Activated CD4-positive, alpha-beta T cell treated with anti-CD3 and anti-CD28 coated beads, Interleukin-2, amount 10 ng/mL, durations not matched to agents 24 days and 14 days (primary cell): ENCODE measurements at places on chromosomes 12 and 14. TPM values are rescaled to one million over a fixed set of nuclear protein-coding genes. Genes with fewer than 3 reads are reported as not detected.
A peak's percentile ranks its signal among the peaks of the same experiment; 100 is the strongest.

AVPR1A gene
- total RNA-seq: not detected in 2 replicates

PMCH gene
- 6.3 and 8.4 TPM in 2 replicates for total RNA-seq

PLA2G1B gene
- total RNA-seq: not detected in 2 replicates

- no peaks in the 10 kb centered on the region for H3K4me1 ChIP-seq
- H3K4me3 ChIP-seq: no peak overlapping the region
- no peaks in the 10 kb centered on the region for H3K36me3 ChIP-seq
Observed at GRCh38 chr14:94850309-94851211, 80.6 kb upstream of the GSC start.

DNA sequence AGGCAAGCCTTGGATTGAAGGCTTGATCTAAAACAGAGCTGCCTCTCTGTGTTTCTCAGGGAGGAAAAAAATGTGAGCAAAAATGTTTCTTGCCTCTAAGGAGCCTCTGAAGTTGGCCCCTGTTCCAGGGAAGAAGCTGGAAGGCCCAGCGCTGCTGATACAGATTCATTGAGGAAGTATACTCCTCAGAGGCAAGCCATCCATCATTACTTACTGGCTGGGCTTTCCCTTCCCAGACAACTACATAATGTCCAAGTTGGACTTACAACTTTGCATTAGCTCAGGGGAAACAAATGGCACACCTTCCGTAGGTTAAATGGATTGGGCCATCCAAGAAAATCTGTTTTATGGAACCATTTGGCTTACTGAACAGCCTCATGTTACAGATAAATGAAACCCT lies 263.7 kb upstream of the SEL1L start:
- DNase-seq: no peak
- no peaks in the 10 kb centered on the region for H3K36me3 ChIP-seq
- H3K4me1 ChIP-seq: no peaks in the 10 kb centered on the region
- H3K27ac ChIP-seq: no peak overlapping the region
- no peaks in the 10 kb centered on the region for H3K27me3 ChIP-seq

GRCh38 chr12:132686825-132687210 lies 324 bp downstream of the POLE start:
- DNase-seq: no peak
- peak overlapping the region; percentile 85 for H3K4me3 ChIP-seq
- H3K36me3 ChIP-seq: peaks cover 21% of the 10 kb centered on the region
- H3K27ac ChIP-seq: peak overlapping the region; percentile 53

DNA sequence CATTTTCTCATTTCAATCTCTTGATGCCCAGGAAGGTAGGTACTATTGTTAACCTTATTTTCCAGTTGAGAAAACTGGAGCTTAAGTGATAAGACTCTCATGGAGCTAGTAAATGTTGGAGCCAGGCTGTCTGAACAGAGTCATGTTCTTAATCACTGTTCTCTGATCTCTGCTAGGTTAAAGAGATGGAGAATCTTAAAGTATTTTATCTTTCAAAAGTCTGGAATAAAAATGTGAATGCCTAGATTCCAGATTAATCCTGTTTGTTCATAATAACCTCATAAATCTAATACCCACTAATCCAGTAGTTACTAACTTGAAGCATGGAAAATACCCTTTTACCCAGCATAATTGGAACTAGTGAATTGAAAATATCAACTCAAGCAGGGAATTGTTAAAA lies 341.0 kb upstream of the RGS6 start:
- H3K27me3 ChIP-seq: no peaks in the 10 kb centered on the region
- no peak for DNase-seq
- H3K4me3 ChIP-seq: no peak overlapping the region

DNA sequence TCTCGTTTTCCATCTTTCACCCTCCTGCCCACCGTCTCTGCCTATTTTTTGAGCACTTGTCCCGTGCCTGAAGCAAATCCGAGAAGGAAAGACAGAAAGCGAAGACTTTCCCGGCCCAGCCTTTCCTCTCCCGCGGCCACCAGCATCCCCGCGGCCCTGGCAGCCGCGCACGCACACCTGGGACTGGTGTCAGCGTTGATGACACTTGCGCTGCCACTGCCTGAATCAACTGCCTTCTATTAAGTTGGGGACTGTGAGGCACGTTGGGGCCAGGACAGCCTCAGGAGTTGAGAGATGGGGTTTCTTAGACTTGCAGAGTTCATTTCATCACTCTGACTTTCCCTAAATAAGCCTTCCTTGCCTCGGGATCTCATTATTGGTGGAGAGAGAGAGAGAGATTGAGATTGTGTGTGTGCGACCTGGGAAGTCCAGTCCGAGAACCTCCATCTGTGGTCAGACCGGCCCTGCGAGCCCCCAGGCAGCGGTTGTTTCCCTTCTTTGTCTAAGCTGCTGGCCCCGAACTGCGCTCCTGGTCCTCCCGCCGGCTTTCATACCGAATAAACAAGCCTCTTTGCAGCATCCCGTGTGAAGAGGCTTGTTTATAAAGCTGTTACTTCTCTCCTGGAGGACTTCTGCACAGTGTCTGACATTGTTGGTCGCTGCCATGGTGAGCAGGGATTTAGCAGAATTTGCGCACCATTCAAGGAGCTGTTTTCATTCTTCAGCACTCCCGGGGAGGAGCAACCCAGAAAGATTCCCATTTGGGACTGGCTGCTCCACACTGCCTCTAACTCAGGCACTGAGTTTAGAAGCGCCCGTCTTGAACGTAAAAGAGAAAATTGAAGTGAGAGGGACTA lies 1.5 kb downstream of the PDZRN4 start:
- H3K27me3 ChIP-seq: peaks cover 36% of the 10 kb centered on the region
- no peak overlapping the region for H3K27ac ChIP-seq
- peaks cover 1% of the 10 kb centered on the region for H3K36me3 ChIP-seq
- peaks cover 2% of the 10 kb centered on the region for H3K4me1 ChIP-seq

DNA sequence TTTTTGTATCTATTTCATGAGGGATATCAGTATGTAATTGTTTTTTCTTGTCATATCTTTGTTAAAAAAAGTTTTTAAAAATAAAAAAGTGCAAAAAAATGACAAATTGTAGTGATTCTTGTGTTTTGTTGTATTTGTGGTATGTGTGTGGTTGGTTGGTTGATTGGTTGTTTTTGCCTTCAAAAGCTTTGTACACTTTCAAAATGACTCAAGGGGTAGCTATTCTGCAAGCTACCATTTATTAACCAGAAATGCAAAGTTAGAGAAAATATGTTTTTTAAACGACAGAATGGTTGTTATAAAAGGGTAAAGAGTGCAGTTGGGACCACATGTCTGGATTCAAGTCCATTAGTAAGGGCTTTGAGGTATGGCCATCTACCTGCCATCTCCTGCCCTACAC lies 119.3 kb downstream of the SLC35F4 start:
- no peak for DNase-seq
- H3K36me3 ChIP-seq: no peaks in the 10 kb centered on the region
- no peak overlapping the region for H3K4me3 ChIP-seq
- no peaks in the 10 kb centered on the region for H3K27me3 ChIP-seq
- H3K4me1 ChIP-seq: peaks cover 1% of the 10 kb centered on the region

DNA sequence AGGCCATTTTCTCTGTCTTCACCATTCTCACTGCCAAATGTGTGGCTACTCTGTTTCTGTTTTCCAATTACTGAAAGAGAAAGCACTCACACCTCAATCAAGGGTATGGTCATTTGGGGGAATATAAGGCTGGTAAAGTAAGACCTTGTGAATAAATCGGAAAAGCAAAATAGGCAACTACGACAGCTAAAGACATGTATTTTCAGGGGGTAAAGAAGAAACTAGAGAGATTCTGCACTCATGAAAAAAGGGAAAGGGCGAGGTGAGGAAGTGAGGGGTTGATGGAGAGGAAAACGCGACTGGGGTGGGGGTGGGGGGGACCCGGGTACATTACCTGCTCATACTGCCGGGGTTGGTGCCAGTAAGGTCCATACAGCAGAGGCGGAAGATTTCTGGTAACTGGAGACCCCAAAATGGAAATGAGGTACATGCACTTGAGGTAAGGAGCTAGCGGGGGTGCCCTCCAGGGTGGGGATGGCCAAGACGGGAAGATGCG lies 19.3 kb downstream of the CHD8 start:
- peak overlapping the region; percentile 77 for H3K27ac ChIP-seq
- H3K36me3 ChIP-seq: peaks cover 27% of the 10 kb centered on the region
- peaks cover 49% of the 10 kb centered on the region for H3K4me1 ChIP-seq
